SJSA1 (cell line): ENCODE measurements at places on chromosomes 6 and 20.

DNA sequence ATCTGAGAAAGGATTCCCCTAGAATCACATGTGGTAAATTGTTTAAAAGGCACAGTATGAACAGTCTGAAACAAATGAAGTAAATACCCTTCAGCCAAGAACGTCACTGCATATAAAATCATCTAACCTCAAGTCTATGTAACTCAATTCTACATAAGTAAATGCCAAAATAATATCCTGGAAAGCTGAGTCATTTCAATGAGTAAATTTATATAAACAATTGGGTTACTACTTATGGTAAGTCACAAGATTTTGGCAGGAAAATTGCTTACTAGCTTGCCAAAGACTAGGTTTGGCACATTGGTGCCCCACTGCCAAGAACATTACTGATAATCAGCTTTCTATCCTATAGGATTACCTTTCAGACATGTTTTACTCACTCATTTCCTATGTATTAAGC is 8.4 kb downstream of the GMDS start:
- DNase-seq, result peak; percentile 47

DNA sequence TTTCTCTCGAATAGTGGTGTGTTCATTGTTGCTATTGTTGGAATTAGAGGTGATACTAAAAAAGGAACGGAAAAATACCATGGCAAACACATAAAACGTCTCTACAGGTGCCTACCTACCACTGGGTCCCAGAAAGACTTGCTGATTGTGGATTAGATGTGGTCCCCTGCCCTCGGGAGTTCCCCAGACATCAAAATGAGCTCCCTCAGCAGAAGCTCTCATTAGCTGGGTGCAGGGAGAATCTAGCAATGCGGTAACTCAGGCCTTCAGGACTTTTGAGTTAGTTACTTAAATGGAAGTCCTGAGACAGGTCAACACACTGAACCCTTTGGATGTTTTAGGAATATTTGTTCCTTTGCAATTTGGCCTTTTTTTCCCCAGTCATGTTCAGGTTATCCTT is 6.1 kb downstream of the IRF4 start:
- DNase-seq, result no peak

DNA sequence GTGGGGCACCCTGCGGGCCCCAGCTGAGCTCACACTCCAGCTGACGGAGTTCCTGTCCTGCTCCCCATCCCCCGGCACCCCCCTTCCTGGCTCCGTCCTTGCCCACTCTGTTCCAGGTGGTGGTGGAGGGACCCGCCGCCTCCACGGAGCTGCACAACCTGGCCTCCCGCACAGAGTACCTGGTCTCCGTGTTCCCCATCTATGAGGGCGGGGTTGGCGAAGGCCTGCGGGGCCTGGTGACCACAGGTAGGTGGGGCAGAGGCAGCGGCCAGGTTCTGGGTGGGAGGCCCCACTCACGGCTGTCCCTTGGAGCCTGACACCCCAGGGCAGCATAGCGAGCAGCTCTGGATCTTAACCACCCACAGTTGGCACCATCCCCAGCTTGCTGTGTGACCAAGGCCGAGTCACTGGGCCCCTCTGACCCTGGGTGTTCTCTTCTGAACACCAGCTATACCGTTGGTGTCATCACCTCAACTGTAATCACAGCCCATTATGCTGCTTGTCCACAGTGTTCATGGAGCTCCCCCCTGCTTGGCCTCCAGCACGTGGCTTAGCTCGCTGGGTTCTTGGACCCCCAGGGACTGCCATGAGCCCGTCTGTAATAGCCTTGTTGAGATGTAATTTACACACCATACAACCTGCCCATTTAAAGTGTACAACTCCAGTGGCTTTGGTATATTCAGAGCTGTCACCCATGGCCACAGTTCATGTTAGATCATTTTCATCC is 17.4 kb downstream of the COL20A1 start:
- no peak for DNase-seq

GRCh38 chr6:156963712-156964700 is 186.8 kb downstream of the ARID1B start:
- no peak for DNase-seq

DNA sequence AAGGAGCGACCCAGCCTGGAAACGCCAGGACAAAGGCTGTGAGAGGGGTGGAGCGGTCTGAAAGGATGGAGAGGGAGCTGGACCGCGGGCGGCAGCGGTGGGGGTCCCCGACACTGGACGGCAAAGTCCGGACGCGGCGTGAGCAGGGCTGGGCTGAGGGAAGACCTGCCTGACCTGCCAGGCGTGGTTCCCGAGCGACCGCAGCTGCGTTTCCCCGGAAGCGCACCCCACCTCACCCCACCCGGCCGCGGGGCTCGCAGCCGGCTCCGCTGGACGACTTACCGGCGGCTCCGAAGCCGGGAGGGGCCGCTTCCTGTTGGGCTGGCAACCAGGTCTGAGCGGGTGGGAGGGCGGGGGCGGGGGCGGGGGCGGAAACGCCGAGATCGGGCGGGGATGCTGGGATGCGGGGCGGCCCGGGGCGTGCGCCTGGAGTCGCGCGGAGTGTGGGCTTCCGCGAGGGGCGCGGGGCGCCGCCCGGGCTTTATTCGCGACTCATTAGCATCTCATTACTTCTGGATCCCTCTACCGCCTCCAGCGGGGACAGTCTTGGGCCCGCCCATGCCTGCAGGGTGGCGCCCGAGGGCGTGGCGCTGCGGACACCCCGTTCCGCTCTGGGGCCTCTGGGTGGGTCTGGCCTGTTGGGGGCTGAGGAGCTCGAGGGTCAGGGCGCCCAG is at the start of gene MICAL1:
TSS of gene MICAL1 (minus strand) at position 336 of the 674 bp plus-strand sequence. CDS start 1,576 bp downstream, outside the sequence.
- DNase-seq, result peak; percentile 79

GRCh38 chr6:53347921-53348370 is 804 bp downstream of the ELOVL5 start:
- DNase-seq, result peak; percentile 81

GRCh38 chr6:130381012-130381411 is 15.2 kb downstream of the TMEM200A start:
- no peak for DNase-seq
